T-cell (primary cell): ENCODE measurements at places on chromosomes 7 and 10.

- DNase-seq, result no peak
Observed at GRCh38 chr10:113540845-113541548, 11.9 kb upstream of the HABP2 start.

GRCh38 chr7:149879766-149880637 lies 6.2 kb downstream of the ATP6V0E2 start:
- DNase-seq, result no peak

DNA sequence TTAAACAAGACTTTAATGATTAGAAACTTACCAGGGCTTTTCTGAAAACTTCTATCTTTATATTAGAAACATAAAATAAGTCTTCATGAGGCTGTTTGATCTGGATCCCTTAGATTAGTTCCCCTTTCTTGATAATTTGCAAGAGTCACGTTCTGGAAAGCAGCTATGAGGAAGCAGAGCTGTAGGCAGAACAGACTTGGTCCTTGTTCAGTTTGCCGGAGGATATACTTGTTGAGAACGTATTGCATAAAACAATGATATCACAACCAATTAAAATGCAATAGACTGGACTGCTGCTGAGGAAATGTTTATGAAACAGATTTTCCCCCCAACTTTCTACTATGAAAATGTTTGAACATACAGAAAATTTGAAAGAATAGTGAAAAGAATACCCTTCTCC lies 2.8 kb downstream of the SAMD9L start:
- no peak for DNase-seq

DNA sequence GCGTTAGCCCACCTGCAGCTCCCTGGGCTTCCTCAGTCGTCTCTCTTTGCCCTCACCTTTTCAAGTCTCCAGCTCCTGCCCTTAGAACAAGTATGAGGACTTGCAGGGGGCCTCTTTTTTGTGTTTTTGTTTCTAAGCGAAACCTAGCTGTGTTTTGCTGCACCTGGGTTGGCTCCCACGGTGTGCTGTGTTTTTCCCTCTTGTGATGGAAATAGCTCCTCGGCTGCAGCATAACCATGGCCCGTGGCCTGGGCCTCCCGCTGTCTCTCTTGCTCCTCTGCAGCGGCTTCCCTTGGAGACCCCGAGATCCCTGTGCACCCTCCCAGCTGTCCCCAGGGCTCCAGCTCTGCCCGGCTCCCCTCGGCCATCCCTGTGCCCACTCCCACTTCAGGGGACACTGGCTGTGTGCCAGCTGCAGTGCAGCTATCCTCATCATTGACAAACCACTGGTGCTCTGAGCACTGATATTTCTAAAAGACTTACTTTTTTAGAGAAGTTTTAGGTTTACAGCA lies 75.6 kb upstream of the TCERG1L start:
- DNase-seq, result no peak

DNA sequence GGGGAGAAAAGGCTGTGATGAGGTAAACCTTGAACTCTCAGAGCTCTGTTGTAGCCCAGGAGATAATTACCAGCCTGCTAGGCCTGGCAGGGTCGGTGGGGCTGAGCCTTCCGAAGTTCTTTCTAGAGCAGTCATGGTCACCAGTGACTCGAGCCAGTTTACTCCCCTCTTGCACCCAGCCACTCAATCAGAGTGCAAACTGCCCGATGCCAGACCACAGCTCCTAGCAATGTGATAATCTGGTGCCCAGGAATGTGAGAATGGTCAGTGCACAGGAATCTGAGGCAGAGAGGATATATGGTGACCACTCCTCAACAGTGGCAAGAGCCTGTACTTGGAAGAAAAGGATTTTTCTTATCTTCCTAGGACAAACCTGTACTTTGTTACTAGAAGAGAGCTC lies 46.4 kb upstream of the KMT2E start:
- DNase-seq, result no peak

GRCh38 chr7:111381590-111381989 lies 180.7 kb downstream of the IMMP2L start:
- no peak for DNase-seq

GRCh38 chr10:62399211-62399610 lies 25.0 kb downstream of the ZNF365 start:
- DNase-seq, result no peak

GRCh38 chr7:46214526-46214925 lies 293.5 kb upstream of the IGFBP3 start:
- no peak for DNase-seq

DNA sequence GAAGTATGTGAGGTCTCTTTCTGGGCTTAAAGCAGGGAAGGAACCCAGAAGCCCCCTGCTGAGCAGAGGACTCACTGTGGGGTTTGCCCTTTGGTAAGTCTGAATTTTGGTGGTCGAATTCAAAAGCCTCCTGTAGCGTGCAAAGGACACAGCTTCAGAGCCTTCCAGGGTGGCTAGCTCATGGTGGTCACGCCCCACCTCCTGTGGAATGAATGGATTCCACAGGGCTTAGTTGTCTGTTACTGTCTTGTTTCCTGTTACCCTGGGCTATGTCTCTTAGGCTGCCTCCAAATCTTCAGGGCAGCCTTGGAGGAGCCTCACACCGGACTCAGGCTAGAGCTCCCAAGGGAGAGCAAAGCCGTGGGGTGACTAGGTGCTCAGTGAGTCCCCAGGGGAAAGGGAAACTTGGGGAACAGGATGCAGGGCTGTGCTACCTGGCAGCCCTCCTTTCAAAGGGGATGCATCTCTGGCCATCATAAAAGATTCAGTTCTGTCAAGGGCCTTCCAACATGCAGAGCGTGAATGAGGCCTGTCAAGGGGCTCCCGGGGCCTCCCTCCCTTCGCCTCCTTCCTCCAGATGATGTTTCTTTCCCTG lies 211.7 kb downstream of the CCSER2 start:
- no peak for DNase-seq

DNA sequence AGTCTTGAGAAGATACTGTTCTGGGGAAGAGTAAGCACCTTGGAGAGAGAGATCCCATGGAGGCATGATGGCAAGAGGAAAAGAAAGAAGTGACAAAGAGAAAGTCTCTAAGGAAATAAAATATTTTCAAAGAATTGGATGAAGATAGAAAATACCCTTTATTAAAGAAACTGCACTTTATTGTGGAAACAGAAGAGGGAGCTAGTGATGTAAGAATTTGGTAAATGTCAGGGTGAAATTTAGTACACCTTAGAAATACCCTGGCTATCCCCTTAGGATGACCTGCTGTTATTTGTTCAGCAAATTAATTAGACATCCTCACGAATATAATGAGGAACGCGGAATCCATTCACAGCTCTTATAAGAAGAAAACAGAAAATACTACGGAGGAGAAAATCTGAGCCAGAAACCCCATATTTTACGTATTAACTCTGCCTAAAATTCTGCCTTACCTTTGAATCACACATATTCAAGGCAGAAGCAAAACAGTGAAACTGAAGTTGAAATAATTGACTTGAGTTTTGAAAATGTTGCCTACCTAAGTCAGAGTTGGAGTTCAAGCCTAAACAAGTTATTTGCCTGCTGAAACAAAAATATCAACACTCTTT lies 90.7 kb downstream of the TFPI2 start:
- no peak for DNase-seq

- no peak for DNase-seq
Observed at GRCh38 chr7:100745184-100745583, 11.8 kb downstream of the ZAN start.

DNA sequence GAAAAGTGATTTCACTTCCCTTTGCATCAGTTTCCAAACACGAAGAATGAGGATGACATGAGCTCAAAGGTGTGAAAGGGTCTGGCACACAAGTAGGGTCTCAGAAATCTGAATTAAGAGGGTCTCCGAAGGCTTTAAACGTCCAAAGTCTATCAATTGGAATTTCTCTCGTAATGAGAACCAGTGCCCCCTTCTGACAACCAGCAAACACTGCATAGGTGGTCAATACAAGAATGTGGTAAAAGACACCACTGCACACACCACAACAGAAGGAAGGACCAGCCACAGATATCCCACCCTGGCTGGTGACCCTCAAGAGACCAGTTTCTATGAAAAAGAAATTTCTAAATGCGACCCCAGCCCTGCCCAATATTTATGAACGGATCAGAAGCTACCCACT lies 78.1 kb downstream of the CALN1 start:
- no peak for DNase-seq

DNA sequence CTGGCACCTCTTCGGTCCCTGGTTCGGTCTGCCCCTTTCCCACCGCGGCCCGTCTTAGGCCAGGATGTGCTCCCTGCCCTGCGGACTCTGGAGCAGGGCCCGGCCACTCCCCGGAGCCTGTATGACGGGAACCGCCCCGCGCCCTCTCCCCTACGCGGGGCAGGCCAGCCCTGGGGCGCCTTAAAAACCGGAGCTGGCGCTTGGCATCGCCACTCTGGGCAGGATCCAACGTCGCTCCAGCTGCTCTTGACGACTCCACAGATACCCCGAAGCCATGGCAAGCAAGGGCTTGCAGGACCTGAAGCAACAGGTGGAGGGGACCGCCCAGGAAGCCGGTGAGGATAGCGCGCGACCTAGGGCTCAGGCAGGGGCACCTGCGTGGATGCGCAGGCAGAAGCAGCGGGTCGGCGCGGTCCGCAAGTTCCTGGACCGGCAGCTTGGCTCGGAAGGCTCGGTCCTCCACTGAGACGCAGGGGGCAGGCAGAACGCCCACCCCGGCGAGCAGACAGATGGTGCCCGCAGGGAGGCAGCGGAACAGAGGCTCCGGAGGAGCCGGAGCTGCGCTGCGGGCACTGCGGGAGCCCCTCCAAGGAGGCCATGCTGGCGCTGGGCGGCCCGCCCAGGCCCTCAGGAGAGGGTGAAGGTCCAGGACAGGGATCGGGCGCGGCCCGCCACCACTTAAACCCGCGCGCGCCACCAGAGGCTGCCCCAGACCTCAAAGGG lies at the start of gene ADIRF:
Gene ADIRF (plus strand): TSS at position 212 of the 723 bp plus-strand sequence. CDS start 63 bp downstream, at position 275.
- no peak for DNase-seq

DNA sequence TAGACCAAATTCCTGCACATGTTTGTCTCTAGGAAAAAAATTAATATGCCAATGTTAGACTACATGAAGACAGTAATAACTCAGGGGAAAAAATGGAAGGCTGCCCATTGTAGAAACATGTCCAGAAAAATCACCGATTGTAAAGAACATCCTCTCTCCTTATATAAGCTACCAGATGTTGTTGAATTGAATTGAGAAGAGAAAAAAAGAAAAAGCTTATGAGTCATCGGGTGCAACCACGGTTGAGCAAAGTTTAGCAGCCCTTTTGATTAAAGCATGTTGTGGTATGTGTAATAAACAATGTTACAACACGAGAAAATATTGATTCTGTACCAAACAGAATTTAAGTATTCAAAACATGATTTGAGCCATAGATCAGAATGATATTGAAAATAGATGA lies 102.3 kb upstream of the ARHGAP21 start:
- DNase-seq, result no peak

- no peak for DNase-seq
Observed at GRCh38 chr7:9407816-9408215, 974.4 kb downstream of the NXPH1 start.

DNA sequence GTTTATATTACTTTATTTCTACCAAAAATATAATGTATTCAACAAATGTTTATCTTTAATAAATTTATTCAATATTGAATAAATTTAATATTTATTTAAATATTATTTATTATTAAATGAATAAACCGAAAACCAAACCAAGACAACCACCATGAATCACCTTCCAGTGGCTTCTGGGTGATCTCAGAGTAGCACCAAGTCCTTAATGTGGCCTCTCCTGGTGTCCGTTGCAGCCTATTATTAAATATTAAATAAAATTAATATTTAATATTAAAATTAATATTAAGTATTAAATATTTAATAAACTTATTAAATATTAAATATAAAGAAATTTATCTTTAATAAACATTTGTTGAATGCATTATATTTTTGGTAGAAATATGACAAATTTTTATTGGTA lies 143.3 kb upstream of the PLPP4 start:
- no peak for DNase-seq

DNA sequence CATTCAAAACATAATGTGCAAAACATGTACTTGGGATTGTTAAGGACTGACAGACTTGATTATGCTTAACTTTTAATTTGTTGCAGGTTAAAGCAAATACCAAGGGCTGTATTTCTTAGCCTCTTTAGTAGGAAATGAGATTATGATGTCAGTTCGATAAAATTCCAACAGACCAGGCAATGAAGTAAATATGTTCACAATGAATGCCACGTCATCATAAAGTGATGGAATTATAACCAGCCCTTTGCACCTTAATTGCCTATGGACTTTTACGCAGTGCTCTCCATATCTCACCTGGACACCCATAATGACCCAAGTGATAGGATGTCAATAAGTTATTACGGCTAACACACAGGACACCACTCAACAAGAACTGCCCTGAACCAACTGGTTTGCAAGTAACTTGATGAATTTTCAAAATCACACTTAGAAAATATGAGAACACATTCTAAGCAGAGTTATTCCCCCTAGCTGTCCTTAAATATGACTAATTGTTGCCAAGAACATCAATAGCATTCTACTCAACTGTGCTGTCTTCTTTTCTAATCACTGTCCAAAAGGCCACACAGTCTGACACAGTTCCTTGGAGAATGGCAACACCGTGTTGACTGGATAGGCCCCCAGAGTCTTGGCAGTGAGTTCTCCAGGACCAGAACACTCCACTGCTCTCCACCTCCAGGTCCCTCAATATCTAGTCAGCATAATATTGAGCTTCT lies 115.0 kb downstream of the CHCHD3 start:
- DNase-seq, result no peak

DNA sequence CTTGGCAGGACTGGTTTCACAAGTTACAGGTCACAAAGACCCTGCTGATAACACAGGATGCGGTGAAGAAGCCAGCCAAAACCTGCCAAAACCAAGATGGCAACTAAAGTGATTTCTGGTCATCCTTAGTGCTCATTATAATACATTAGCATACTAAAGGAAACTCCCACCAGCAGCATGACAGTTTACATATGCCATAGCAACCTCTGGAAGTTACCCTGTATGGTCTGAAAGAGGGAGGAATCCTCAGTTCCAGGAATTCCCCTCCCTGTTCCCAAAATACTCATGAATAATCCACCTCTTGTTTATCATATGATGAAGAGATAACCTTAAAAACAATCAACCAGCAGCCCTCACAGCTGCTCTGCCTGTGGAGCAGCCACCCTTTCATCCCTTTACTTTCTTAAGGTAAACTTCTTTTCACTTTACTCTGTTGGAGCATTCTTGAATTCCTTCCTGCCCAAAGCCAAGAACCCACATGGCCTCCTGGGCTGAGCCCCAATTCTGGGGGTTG lies 21.9 kb downstream of the DPY19L1 start:
- no peak for DNase-seq

DNA sequence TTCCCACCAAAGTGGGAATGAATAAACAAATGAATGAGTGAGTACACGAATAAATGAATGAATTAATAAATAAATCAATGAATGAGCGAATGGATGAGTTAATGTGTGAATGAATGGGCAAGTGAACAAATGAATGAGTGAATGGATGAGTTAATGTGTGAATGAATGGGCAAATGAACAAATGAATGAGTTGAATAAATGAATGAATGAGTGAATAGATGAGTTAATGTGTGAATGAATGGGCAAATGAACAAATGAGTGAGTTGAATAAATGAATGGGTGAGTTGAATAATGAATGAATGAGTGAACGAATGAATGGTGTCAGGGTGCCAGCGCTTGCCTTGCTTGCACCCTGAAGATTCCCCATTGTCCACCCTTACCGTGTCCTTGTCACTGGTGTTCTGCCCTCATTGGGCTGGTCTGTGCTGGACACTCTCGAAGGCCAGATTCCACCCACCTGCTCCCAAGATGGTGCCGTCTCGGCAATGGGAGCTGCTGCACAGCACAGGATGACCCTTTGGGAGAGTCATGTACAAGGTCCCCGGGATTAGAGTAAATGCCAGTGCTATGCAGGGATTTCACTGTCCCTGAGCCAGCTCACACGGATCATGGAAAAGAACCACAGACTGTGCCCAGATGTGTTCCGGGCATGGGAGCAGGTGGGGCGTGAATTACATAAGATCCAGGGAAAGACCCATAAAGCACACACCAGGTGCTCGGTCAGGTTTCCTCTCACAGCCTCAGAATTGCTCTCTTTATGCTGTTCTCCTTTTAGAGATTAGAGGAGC lies 83.2 kb downstream of the CAMK1D start:
- no peak for DNase-seq
